Fibroblast of skin of left biceps (primary cell): ENCODE measurements at places on chromosomes 6 and 20.
A peak's percentile ranks its signal among the peaks of the same experiment; 100 is the strongest.

- no peak for DNase-seq
These were observed 192.2 kb upstream of the TENT5A start for GRCh38 chr6:81944661-81945060.

DNA sequence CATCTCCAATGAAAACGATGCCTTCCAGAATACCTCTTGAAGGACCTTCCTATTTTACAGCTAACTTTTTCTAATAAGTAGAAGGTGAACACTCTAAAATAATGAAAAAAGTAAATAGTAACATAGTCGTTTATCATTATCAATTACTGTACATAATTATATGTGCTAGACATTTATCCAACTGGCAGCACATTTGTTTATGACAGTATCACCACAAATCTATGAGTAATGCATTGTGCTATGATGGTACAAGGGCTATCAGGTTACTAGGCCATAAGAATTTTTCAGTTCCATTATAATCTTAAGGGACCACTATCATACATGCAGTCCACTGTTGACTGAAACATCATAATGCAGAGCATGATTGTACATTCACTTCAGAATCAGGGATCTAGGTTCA is 68.4 kb downstream of the ATG5 start:
- no peak for DNase-seq

GRCh38 chr6:1611572-1612298 is 2.0 kb downstream of the FOXC1 start:
- DNase-seq, result no peak

DNA sequence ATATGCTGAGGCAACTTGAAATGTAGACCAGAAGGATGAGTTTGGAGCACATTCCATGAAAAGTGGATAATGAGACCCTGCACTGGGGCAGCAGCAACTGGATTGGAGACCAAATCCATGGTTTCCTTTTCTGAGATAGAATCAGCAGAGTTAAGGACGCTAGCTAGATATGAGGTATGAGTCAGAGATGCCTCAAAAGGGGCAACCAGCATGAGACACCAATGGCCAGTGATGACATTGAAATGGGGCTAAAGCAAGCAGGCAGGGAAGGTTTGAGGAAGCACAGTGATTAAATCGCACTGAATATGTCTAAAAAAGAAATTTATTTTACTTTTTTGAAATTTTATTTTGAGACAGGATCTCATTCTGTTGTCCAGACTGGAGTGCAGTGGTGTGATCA is 802.4 kb downstream of the TFAP2A start:
- DNase-seq, result no peak

GRCh38 chr6:168756009-168756634 is 315.1 kb downstream of the SMOC2 start:
- DNase-seq, result peak; percentile 30

GRCh38 chr6:21457647-21458046 is 135.9 kb upstream of the SOX4 start:
- DNase-seq, result no peak

GRCh38 chr20:59403261-59403961 is 103.0 kb downstream of the EDN3 start:
- DNase-seq, result no peak

- DNase-seq, result no peak
These were observed 29.3 kb upstream of the IGF2R start for GRCh38 chr6:159939591-159940016.

- DNase-seq, result no peak
These were observed 17.2 kb downstream of the SNX14 start for GRCh38 chr6:85576476-85576875.

DNA sequence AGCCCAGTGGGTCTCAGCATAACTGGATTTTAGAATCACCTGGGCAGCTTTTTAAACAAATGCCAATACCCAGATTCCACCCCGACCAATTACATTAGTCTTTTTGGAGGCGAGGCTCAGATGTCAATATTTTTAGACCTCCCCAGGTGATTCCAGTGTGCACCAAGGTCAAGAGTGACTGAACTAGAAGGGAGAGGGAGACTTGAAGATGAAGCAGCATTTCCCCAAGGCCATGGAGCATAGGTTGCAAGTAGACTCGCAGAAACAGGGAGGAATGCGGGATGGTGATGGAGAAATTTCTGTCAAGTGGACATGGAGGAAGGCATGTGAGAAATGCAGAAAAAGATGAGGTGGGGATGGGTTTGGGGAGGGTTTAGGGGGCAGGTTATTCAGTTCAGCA is 64.9 kb downstream of the BCAS1 start:
- no peak for DNase-seq

DNA sequence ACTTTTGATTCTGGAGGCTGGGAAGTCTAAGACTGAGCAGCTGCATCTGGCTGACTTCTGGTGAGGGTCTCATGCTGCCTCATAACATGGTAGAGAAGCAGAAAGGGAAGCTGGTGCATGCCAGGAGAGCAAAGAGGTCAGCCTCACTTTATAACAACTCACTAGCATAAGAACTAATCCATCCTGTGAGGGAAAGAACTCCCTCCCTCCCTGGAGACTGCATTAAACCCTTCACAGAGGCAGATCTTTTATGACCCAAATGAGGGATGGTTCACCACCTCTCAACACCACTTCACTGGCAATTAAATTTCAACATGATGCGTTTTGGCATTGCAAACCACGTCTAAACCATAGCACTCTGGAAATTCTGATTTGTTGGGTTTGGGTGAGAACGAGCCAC is 33.9 kb downstream of the STXBP5 start:
- DNase-seq, result no peak

DNA sequence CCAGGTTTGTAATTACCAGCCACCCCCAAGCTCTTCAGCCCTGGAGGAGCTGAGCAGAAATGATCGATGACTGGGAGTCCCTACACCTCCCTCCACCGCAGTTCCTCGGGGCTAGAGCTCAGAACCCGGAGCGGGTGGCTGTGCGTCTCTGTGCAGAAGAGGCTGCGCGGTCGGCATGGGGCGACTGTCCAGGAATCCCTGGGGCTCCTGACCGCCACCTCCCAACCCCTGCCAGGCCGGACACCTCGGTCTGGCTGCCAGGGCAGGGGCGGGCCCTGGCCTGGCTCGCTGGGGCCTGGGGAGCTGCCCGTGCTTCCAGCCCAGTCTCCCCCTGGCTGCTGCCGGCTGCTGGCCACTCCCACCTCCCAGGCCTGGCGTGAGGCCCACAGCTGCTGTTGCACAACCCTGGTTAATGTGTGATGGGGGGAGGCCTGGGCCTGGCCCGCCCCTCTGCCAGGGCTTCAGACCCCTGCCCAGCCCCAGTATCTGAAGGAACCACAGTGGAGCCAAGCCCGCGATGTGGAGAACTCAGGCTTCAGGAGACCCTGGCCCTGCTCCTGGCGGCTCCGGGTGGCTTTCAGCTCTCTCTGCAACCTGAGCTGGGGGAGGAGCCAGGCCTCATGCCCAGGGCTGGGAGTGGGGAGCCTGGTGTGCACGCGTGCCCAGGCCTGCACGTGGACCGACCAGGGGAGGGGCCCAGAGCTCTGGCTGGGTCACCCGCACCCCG is 1.2 kb downstream of the SLC2A4RG start:
- DNase-seq, result peak; percentile 69

- DNase-seq, result peak; percentile 95
These were observed 70.8 kb upstream of the SASH1 start for GRCh38 chr6:148271711-148272439.

DNA sequence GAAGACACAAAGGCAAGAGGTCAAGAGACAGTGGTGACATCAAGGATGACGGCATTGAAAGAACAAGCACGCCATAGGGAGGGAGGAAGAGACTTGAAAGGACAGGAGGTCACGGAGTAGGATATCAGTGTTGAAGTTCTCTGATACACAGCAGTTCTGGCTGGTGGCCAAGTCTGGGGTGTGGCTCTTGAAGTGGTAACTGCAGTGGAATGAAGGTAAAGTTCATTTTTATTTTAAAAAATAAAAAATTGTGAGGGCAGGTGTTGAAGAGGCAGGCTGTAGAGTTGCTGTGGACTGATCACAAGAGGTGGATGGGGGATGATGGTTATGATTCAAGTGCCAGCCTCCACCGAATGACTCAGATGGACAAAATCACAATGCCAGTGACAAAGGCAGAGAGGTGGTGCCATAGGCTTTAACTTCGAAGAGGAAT is 53.2 kb upstream of the BMP2 start:
- DNase-seq, result no peak

DNA sequence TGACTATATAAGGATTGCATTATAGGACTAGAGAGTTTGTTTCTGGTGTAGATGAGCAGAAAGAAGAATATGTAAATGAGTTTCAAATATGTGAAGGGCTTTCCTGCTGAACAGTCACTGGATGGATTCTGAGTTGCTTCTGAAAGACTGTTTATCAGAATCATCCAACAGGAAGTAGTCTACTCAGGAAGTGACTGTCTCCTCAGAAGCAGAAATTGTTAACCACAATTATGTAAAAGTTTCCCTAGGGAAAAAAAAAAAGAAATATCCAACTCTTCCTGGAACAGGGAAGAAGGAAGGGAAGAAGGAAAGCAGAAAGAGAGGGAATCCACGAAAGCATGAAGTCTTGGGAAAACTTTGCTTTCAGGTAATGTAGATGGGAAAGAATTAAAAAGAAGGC is 138.9 kb downstream of the TENT5A start:
- DNase-seq, result peak; percentile 74

GRCh38 chr20:10856237-10857015 is 182.6 kb upstream of the JAG1 start:
- DNase-seq, result no peak

GRCh38 chr6:42051268-42051653 is 937 bp downstream of the TAF8 start:
- DNase-seq, result no peak

DNA sequence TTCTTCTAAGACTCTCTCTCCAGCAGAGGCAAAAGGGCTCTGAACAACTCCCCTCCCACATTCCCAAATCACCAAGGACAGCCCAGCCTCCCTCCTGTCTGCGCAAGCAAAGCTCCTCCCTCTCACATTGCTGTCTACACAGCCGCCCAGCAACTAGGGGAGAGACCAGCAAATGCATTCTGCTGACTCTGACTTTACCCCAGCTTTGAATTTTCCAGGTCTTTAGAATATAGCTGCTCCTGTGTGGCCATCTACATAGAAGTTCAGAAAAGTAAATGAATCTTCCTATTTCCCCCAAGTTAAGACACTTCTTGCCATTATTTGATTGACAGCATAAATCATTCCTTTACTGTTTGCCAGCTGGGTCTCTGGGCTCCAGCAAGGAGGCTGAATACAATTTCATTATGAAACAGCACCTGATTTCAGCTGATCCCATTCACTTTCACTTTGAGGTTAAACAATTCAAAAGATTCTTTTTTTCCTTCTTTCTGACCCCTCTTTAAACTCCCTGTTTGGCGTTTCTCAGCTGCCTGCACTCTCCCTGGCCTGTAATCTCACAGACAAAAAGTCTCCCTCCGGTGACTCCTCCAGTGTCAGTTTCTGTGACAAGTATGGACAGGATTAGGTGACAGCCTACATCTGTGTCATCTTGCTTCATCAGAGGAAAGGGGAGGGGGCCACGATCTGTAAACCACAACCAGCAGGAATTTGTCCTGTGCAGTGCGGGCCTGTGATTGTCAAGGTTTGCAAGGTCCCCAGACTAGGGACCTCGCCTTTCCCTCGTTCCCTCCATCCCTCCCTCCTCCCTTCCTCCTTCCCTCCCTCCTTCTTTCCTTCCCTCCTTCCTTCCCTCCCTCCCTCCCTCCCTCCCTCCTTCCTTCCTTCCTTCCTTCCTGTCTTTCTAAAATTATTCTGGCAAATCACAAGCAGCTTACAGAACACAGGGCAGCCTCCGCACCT is 205.6 kb upstream of the RIN2 start:
- no peak for DNase-seq

GRCh38 chr6:157911786-157912185 is 69.9 kb upstream of the SYNJ2 start:
- DNase-seq, result no peak

DNA sequence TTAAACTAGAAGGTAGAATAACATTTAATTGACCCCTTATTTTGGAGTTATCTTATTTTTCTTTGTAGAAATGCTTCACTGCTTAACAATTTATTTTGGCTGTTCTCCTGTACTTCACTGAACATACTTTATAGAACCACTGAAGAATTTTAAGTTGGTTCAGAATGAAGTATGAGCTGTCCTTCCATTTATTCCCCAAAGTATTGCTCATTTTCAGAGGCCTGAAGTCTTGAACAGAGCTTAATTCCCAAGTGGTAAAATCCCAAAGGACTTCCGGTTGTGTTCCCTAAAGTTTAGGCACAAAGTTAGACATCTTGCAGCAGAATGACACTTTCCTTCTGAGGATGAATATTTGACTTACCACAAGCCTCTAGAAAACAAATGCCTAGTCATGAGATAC is 233.3 kb downstream of the TINAG start:
- no peak for DNase-seq

GRCh38 chr6:21933351-21933750 is 339.8 kb downstream of the SOX4 start:
- no peak for DNase-seq

GRCh38 chr6:137901454-137901853 is 34.4 kb downstream of the TNFAIP3 start:
- no peak for DNase-seq

DNA sequence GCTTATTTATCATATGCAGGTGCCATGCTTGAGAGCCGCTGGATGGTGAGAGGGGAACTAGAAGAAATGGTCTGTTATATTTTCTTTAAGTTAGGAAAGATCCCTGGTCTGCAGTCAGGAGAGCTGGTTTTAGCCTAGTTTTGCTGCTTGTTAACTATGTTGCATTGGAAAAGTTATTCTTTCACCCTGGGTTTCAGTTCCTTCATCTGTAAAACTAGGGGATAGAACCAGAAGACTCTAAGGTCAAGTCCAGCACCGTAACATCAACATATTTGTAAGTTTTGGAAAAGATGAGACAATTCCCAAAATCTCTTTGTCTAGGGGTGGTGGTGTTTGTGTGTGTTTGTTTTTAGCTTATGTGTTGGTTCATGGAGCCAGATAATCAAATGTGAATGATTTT is 304.0 kb downstream of the QKI start:
- no peak for DNase-seq

GRCh38 chr6:12947151-12947871 is 230.7 kb downstream of the PHACTR1 start:
- peak; percentile 49 for DNase-seq

GRCh38 chr6:5435449-5435848 is 174.1 kb downstream of the FARS2 start:
- peak; percentile 31 for DNase-seq
